ENCODE measurements at places on chromosomes 2 and 18.
A peak's percentile ranks its signal among the peaks of the same experiment; 100 is the strongest.

GRCh38 chr2:39409697-39410389 is 27.2 kb downstream of the MAP4K3 start:
- DNase-seq, result no peak

DNA sequence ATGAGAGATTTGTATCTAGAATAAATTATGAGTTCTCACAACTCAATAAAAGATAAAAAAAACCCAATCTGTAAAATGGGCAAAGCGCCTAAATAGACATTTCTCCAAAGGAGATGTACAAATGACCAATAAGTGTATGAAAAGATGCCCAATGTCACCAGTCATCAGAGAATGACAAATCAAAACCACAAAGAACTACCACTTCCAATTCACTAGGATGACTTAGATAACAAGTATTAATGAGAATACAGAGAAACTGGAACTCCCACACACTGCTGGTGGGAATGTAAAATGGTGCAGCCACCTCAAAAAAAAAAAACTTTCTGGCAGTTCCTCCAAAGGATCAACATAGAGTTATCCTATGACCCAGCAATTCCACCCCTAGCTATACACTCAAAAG is 17.4 kb upstream of the COL6A3 start:
- DNase-seq, result peak; percentile 92

DNA sequence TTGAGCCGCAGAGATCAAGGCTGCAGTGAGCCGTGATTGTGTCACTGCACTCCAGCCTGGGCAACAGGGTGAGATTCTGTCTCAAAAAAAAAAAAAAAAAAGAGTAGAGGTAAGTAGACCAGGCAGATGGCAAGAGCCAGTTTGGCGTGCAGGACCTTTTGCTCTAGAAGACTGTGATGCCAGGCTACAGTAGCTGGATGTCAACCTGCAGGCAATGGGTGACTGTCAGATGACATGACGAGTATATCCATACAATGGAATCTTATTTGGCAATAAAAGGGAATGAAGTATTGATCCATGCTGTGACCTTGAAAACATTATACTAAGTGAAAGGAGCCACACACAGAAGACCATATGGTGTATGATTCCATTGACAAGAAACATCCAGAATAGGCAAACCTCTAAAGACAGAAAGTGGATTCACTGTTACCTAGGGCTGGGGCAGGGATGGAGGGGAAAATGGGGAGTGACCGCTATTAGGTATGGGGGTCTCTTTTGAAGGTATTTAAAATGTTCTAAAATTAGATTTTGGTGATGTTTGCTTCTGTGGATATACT is 11.2 kb upstream of the DGUOK start:
- DNase-seq, result no peak

- DNase-seq, result peak; percentile 75
Measured at GRCh38 chr18:23134780-23135549, at the start of gene CABLES1. Gene CABLES1 (plus strand): TSS chr18:23135485. CDS start chr18:23135763, 278 bp downstream.

DNA sequence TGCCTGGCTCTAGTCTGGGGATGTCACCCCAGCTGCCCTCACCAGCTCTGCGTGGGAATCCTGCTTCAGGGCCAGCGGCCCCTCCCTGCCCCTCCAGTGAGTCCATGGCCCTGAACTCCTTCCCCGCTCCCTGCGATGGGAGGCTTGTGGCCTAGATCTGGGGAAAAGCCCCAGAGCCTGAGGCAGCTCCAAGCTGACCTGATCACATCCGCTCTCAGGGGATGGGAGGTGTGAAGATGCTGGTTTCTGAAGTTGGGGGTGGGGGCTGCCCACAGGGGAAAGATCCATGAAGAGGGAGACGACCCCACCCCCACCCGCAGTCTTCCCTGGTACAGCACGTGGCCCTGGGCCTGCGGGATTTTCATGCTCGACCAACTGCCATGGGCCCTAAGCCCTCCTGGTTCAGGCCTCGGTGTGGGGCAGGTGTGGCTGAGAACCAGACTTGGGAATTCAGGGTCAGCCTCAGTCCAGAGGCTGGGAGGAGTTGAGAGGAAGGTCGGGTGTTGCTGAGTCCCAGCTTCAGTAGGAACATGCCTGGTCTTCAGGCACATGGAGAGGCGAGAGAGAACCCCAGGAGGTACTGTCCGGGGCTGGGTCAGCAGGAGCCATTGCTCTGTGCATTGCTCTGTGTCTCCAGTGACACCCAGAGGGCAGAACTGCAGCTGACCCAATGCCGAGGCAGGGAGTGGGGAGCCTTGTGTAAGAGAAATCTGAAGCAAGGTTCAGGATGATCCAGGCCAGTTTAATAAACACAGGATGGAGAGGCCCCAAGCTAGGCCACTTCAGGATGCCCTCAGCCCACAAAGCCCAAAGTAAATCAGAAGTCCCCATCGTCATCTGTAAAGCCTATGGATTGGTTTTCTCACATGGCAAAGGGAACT is 115.1 kb downstream of the CAPN13 start:
- peak; percentile 10 for DNase-seq

DNA sequence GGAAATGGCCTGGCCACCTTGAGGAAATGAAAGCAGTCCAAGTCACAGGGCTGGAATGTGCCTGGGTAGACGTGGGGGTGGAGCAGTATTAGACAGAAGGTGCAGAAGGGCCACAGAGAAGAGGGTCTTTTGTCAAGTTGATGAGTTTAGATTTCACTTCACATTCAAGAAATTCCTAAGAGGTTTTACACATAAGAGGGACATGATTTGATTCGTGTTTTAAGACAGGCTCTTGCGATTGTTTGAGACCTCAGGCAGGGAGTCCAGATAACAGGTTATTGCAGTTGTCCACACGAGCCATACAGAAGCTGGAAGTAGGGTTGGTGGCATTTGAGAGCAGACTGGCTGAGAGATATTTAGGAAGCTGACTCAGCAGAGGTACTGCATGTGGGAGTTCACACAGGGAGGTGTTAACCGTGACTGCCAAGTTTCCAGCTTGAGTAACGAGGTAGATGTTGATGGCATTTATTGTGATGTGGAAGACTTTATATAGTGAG is 64.6 kb downstream of the NEB start:
- peak; percentile 66 for DNase-seq

Measured in kidney tubule cell (primary cell).